ENCODE measurements at places on chromosomes 7 and 10.

DNA sequence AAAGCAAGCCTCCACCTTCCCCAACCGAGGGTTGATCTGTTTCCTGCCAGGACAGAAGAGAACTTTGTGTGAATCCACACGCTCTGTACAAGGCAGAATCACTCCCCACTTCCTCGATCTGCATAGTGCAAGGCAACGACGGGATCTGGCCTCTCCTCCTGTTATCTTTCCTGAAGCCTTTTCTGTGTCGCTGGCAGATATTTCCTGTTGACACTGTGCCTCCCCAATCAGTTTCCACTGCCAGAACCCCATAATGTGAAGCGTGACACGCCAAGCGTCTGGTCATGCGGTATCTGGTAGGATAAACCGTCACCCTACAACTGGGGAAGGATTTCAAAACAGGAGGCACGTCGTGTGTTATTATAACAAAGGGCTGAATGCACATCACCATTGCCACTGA lies 57.2 kb downstream of the FAM171A1 start:
- DNase-seq, result no peak

- DNase-seq, result no peak
Observed at GRCh38 chr7:109176661-109177060, 607.0 kb downstream of the DNAJB9 start.

GRCh38 chr7:36131026-36131425 lies 22.0 kb upstream of the EEPD1 start:
- no peak for DNase-seq

GRCh38 chr7:55206235-55207029 lies 158.7 kb upstream of the LANCL2 start:
- peak; percentile 74 for DNase-seq

DNA sequence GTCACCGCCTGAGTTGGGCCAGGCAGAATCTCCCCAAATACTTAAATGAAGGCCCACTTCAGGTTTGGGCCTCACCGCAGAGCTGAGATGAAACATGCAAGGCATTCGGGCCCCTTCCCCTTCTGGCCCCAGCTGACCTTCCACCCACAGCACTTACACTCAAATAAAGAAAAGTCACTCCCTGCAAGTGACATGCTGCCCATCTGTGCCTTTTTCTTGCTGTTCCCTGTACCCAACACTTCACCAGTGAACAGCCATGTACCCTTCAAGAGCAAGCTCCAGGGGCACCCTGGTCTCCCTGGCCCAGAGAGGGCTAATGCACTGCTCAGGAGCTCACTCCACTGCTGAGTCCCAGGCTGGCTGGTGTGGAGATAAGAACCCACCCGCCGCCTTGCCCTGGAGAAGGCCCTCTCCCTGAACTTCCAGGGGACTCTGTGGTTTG lies 40.7 kb downstream of the ZCCHC24 start:
- no peak for DNase-seq

- no peak for DNase-seq
Observed at GRCh38 chr10:86062198-86062550, 304.4 kb downstream of the GRID1 start.

GRCh38 chr10:132193907-132194552 lies 7.3 kb downstream of the DPYSL4 start:
- DNase-seq, result no peak

DNA sequence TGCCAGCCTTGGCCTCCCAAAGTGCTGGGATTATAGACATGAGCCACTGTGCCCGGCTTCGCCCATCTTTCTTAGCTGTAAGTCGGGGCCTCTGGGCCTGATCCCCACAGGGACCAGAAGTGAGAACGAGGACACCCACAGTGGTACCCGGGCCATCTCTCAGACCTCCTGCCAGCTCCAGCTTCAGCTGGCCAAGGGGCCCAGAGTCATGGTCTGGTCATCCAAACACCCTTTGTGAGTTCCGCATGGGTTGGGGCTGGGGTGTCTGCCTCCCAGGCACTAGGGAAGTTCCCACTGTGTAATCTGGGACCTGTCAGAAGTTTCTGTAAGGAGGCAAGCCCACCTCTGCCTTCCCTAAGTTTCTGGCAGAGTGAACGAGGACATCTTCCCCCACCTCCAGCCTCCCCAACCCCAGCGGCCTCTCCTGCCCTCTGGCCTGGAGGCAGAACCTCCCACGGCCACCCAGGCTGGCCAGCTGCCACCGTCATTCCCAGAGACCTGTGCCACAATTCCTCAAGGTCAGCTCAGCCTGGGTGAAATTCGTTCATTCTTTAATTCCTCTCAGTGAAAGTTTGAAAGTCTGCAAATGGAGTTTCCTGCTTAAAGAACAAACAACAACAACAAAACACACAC lies 19.5 kb upstream of the FOXL3 start:
- no peak for DNase-seq

GRCh38 chr10:122233857-122234348 lies 37.2 kb upstream of the BTBD16 start:
- no peak for DNase-seq

DNA sequence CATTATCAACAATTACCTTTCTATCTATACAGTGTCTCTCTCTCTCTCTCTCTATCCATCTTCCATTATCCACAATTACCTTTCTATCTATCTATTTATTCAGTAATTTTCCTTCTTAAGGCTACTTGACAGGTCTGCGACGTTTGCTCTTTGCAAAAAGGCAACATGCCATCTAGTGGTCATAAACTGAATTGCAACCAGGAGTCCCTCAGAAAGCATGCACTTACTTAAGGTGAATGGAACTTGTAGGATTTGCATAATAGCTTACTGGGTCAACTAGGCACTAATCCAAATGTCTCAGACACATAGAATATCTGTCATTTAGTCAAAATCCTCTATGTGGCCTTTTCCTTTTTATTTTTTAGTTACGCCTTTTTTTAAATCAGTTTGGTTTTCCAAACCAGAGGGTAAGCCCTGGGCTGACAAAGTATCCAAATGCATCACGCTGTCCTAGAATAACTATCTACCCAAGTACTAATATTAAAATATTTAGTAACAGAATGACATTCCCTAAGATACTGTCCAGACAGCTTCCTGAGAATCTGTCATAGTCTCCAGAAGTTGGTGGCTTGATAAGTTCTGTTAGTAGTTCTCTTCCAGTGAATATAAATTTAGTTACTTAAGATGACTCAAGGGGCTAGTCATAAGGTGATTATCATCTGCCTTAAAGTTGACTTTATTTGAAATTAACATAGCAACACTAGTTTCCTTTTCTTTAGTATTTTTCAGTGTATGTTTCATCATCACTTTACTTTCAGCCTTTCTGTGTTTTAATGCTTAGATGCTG lies 208.3 kb downstream of the PPP1R3A start:
- DNase-seq, result peak; percentile 74

DNA sequence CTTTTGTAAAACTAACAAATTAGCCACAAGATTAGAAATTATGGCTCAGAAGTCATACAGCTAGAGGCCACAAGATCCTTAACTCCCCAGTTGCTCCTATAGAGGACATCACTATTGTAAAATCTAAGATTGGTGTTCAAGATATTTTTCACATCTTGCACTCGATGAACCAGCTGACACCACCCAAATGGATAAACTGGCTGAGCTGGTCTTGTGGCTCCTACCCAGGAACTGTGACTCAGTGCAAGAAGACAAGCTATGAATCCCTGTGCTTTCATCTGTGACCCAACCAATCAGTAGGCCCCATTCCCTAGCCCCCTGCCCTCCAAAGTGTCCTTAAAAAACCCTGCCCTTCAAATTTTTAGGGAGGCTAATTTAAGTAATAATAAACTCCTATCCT lies 27.9 kb upstream of the R3HCC1L start:
- no peak for DNase-seq

- DNase-seq, result no peak
Observed at GRCh38 chr10:44998146-44998631, 2.5 kb upstream of the ZNF22 start.

DNA sequence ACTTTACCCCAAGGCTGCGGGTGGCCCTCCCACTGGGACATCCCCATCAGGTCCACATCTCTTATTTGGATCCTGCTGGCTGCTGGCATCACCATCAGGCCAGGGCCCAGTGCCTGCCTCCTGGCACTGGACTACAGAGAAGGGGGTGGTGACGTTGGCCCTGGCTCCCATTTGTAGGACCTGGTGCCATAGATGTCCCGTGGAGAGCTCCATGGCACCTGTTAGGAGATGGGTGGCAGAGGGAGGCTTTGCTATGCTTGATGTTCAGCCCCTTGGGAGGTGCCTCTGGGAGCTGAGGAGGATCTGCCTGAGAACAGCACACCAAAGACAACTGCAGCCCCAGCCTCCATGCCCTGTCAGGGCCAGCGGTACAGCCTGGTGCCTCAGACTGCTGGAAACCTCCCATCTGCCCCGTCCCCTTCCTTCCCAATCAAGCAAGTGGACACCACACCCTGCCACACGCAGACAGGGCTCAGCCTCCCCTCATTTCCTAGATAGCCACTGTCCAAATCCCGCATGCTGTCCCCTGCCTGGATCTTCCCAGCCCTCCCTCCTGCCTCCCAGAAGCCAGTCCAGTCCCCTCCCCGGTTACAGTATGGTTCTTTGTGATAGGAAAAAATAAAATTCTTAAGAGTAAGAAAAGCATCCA lies 230.0 kb upstream of the GRB10 start:
- DNase-seq, result no peak

GRCh38 chr10:19970717-19971116 lies 154.5 kb downstream of the PLXDC2 start:
- no peak for DNase-seq

DNA sequence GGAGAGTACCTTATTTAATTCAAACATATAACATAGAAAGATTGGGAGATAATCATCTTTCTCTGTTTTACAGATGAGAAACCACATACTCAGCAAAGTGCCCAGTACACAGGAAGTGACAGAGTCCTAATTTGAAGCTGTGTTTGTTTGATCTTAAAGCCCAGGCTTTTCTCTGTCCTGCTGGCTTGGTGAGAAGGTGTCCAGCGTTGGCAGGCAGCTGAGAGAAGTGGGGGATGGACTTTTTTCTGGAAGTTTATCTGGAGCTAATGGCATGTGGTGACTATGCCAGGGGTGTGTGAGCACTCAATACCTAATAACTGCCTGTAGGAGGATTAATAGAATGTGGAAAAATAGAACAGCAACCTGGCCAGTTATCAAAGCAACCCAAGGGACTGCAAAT lies 60.8 kb downstream of the NPSR1 start:
- peak; percentile 52 for DNase-seq

- no peak for DNase-seq
Observed at GRCh38 chr10:122445469-122445868, 9.0 kb upstream of the ARMS2 start.

- no peak for DNase-seq
Observed at GRCh38 chr7:148385009-148385682, 205.4 kb upstream of the C7orf33 start.

GRCh38 chr7:131288450-131288849 lies 39.2 kb upstream of the MKLN1 start:
- no peak for DNase-seq

DNA sequence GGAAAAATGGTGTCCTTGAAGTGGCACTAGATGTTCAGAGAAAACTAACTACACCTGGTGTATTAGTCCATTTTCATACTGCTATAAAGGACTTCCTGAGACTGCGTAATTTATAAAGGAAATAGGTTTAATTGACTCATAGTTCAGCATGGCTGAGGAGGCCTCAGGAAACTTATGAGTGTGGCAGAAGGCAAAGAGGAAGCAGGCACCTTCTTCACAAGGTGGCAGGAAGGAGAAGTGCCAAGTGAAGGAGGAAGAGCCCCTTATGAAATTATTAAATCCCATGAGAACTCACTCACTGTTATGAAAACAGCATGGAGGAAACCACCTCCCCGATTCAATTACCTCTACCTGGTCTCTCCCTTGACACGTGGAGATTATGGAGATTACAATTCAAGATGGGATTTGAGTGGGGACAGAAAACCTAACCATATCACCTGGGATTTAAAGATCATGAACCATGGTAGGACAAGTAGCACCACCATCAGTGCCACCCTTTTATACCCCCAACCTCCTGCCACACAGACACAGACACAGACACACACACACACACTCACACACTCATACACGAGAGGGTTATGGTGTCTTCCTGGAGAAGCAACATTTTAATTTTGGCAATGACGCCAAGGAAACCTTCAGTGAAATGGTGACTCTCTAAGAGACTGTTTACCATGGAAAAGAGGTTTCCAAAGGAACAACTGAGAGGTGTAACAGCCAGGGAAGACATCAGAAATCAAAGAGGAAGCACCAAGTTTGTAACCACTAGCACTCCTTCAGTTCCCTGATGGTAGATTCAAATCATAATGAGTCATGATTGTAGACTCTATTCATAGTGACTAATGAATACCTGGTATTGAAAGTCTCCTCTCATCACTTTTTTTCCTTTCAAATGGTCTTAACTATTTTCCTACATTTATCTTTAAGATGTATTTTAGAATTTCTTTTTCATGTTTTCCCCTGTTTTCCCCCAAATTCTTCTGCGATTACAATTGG lies 41.8 kb upstream of the WNT16 start:
- no peak for DNase-seq

GRCh38 chr10:92111336-92111939 lies 179.4 kb downstream of the CPEB3 start:
- DNase-seq, result no peak

DNA sequence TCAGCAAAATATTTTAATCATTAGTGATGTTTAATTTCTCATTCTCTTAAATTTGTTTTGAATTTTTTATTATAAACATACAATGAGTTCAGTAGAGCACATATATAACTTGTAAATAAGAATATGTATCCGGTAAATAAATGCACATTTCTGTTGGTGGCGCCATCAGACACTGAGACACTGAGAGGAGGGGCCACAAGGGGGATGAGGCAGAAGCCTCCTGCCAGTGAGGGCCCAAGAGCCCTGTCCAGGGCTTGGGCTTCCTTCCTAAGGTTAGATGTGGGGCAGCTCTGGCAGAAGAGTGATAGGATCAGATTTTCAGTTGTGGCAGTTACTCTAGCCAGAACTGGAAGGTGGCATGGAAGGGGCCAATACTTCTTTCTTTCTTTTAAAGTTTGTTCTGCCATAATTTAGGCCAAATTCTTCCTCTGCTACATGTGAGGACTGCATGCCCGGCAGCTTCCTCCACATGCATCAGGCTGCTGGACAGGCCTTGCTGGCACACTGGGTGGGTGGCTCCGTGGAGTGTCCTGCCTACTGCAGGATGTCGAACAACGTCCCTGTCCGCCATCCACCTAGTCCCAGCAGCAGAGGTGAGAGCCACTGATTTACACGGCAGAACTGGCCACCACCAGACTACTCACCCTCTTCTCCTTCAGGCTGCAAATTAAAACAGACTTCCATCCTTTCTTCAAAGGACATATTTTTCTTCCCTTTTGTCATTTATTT lies 13.2 kb downstream of the PTPRN2 start:
- no peak for DNase-seq

- DNase-seq, result no peak
Observed at GRCh38 chr7:122767339-122767738, 64.6 kb upstream of the RNF148 start.

GRCh38 chr7:36777855-36778254 lies 53.6 kb upstream of the AOAH start:
- DNase-seq, result no peak

- DNase-seq, result no peak
Observed at GRCh38 chr10:38003026-38003425, 7.4 kb upstream of the ZNF33A start.

All from activated CD4-positive, alpha-beta T cell treated with anti-CD3 and anti-CD28 coated beads, Interleukin-10, Interleukin-2, amounts not matched to agents 100 ng/mL and 50 ng/mL, durations not matched to agents 16 hours and 8 hours (primary cell).